ENCODE measurements at places on chromosomes 11 and 22.

- DNase-seq: no peak
Measured at GRCh38 chr11:15057329-15057728, 16.1 kb upstream of the CALCB start.

DNA sequence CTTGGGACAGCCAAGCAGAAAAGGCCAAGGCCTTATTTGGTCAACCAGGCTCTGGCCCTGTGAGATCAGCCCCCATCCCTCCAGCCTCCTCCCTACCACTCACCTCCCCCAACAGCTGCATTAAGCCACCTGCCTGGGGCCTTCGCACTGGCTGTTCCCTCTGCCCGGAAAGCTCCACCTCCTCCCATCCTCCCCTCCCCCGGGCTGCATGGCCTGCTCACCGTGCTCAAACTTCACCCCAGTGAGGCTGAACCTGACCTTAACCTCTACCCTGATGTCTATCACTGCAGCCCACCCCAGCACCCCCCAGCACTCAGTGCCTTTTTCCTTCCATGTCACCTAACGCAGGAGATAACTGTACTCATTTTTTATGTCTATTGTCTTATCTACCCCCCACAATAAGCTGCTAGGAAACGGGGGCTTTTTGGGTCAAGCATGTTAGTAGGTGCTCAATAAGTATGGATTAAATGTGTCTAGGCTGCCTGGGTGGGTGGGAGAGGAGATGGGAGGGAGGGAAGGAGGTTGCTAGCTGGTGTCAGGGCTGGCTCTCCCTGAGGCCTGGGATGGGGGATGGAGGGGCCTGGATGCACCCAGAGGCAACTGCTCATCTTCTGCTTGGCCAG, 912 bp downstream of the PTPRCAP start:
- DNase-seq: peak; percentile 81

DNA sequence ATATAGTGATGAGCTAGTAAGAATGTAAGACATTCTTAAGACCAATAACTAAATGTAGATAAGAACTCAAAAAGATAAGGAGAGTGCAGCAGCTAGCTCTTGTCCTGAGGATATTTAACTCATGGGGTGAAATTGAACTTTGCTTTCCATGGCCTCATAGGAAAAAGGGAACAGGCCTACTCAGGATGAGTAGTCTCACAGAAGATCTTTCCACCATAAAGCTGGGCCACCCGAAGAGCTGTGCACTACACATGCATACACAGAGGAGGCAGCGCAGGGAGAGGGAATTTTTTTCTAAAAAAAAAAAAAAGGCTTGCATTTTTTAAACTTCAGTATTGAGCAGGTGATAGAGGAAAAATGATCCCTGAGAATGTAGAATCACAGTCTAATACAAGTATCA, 59.9 kb upstream of the CFAP300 start:
- DNase-seq: no peak

DNA sequence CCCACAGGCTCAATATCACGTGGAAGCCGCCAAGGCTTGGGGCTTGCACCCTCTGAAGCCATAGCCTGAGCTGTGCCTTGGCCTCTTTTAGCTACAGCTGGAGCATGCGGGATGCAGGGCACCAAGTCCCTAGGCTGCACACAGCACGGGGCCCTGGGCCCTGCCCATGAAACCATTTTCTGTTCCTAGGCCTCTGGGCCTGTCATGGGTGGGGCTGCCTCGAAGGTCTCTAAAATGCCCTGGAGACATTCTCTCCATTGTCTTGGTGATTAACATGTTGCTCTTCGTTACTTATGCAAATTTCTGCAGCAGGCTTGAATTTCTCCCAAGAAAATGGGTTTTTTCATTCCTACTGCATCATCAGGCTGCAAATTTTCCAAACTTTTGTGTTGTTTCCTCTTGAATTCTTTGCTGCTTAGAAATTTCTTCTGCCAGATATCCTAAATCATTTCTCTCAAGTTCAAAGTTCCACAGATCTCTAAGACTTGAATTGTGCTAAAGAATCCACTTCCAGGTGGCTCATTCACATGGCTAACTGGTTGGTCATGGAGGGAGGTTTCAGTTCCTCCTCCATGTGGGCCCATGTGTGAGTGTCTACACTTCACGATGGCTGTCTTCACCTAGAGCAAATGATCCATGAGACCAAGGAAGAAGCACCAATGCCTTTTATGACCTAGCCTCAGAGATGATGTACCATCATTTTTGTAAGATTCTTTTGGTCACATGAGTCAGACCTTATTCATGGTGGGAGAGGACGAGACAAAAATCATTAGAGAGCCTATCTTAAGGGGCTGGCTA, 7.4 kb upstream of the CREBZF start:
- no peak for DNase-seq

DNA sequence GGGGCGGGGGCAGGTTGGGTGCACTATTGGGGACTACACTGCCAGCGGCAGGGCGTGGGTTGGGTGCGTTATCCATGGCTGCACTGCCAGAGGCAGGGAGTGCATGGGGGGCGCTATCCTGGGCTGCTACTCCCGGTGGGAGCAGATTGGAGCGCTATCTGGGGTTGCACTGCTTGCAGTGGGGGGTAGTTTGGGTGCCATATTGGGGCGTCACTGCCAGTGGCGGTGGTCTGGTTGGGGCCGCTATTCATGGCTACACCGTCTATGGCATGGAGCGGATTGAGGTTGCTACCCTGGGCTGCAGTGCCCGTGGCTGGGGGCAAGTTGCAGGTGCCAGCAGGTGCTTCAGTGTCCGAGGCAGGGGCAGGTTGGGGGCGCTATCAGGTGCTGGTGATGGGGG, 36.2 kb downstream of the C22orf42 start:
- no peak for DNase-seq

DNA sequence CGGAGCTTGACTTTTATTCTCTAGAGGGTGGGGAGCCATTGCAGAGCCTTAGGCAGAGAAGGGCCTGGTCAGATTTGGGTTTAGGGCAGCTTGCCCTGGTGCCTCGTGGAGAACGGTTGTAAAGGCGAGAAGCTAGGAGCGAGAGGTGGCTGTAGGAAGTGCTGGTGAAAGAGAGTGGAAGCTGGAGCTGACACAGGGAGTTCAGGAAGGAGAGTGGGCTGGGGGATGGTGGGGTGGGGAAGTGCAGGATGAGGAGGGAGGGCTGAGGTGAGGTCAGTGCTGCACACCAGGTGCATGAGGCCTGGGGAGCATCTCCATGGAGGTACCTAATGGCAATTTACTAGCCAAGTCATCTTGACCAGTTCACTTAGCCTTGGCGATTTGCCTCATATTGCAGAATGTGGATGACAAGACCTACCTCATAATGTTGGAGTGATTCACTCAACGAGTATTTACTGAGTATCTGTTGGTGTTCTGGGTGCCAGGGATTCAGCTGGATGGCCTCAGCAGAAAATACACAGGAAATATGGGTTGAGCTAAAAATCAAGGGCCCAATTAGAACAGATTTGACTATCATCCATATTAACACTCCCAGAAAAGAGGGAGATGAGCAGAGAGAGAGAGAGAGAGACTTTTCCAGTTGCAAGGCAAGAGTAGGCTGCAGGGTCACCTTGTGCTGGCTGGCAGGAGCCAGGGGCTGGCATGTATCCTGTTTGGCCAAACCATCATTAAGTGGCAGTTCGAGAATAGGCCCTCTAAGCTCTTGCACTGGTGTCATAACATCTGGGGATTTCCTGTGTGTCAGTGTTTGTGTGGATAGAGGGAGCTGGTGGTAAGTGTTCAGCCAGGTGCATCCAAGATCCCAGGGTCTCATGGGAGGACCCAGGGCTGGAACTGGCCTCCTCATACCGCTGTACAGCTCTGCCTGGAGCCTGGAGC, 44.4 kb upstream of the CLDN5 start:
- no peak for DNase-seq

DNA sequence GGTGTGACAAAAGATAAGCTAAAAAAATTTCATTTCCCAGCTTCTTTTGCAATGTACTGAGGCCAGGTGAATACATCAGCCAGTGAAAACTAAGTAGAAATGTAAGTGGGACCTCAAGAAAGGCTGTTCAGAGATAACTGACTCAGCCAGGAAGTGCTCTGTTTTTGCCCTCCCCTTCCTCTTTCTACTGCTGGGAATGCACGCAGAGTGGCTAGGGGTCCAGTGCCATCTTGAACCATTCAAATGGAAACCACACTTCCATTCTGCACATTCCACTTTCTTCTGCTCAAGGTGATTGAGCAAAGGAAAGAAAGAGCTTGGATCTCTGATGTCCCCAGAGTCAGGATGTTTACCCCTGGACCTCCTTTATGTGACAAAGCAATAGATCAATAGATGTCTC, 27.8 kb upstream of the LMO2 start:
- no peak for DNase-seq

DNA sequence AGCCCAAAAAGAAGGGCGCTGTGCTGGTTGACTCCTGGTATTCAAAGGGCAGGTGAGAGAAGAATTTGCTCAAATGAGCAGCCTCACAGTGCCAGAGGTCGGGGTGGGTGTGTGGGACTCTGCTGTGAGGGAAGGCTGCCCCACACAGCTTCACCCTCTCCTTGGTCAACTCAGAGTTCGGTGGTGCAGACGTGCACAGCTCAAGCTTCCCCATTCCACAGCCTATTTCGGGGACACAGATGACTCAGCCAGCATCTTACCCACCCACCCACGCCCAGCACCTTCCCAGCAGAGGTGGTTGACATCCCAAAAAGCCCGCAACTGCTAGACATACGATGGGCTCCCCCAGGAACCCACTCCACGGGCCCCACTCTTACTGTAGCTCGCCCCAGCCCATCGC, 46.5 kb upstream of the CCND1 start:
- no peak for DNase-seq

- DNase-seq: no peak
Measured at GRCh38 chr11:133982876-133983275, 26.1 kb upstream of the IGSF9B start.

DNA sequence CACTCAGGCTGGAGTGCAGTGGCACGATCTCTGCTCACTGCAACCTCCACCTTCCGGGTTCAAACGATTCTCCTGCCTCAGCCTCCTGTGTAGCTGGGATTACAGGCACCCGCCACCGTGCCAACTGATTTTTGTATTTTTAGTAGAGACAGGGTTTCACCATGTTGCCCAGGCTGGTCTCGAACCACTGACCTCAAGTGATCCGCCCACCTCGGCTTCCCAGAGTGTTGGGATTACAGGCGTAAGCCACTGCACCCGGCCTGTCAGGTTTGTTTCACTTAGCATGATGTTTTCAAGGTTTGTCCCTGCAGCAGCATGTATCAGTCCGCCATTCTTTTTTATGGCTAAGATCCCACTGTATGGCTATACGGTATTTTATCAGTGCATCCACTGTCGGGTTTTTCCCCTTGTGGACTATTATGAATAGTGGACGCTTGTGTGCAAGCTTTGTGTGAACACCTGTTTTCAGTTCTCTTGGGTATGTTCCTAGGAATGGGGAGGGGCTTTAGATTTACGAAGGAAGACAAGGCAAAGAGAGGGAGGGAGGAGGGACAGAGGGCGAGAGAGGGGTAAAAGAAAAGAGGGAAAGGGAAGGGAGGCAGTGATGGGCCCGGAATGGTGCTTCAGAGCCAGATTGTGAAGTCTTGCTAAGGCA, 13.9 kb upstream of the CDC42EP2 start:
- no peak for DNase-seq

DNA sequence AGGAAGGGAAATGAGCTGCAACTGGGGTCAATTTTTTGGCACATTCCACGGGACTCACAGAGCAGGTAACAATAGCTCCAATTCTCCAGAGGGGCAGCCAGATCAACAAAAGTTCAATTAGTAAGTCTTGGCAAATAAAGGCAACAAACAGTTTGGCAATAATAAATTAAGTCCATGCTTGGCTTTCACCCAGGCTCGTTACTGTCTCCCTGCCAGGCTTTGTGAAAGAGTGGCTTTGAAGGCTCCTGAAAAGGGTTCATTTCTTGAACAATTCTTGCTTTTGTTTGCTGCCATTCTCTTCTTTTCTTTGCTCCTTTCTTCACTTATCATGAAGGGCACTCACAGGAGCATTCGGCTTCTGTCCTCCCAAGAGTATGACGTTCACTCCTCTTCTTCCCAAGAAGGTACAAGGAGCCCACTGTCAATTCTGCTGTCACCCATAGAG, 123.3 kb downstream of the APIP start:
- DNase-seq: no peak

DNA sequence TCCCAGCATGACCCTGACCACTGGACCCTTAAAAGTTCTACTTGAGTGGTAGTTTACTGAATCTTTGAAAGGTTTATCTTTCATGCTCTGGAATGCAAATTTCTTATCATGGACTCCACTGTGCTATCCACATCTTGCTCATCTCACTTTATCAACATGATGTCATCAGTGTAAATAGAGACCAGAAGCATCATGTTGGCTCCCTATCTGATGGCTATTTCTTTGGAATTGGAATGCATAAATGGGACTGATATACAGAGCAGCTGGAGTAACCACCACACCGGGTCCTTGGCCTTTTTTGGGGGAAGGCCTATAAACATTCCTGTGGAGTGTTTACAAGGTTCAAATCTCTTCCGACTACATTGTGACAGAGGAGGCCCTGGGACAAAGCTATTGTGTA, 74.1 kb upstream of the CEP126 start:
- DNase-seq: no peak

DNA sequence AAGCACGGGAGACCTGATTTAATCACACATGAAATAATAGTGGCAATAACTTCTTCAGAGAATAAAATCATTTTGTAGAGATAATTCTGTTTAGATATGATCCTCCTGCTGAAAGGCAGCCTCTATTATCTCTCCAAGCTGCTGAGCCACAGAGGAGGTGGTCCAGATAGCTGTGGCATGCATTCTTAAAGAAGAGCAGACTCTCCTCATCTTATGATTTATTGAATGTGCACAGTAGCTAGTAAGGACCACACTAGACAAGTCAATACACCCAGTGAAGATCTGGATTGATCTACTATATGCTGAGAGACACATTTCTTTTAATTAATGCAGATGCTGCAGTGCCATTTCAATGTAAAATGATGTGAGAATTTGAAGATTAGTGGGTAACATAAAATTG, 552.9 kb upstream of the ANO3 start:
- no peak for DNase-seq

DNA sequence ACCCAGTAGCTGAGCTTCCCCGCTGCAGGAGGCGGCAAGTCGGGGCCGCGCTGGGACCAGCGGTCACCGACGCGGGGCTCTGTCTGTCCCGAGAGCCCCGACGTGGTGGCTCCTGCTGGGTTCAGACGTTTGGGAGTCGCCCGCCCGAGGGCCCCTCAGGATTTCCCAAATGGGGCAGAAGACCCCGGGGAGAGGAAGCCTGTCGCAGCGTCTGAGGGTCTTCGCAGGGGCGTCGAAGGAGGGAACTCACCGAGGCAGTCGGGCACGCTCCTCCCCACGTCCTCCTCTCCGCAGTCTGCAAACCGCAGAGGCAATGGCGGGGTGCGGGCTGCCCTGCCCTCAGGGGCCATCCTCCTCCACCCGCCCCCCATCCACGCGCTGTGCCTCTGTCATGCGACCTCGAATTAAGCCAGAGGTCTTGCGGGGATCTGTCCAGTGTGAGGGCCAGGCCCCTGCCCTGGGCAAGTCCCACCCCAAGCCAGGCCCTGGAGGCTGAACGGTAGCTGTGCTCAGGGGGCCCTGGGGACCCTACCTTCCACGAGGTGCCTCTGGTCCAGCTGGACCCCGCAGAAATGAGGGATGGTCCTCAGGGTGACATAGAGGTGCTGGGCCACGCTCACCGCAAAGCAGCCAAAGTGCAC, 12.5 kb downstream of the IL17REL start:
- no peak for DNase-seq

GRCh38 chr11:1392561-1392960, 2.8 kb downstream of the BRSK2 start:
- no peak for DNase-seq

All from stimulated activated CD4-positive, alpha-beta T cell treated with anti-CD3 and anti-CD28 coated beads, Interleukin-12 subunit alpha, Interleukin-12 subunit beta, amount 100 ng/mL, for 24 hours (primary cell).